ENCODE measurements at places on chromosomes 2 and 18. TPM values are rescaled to one million over a fixed set of nuclear protein-coding genes. Genes with fewer than 3 reads are reported as not detected.

FANCL gene
- total RNA-seq, result 17.9 TPM

SLC4A5 gene
- 3.2 TPM for total RNA-seq

RIT2 gene
- not detected for total RNA-seq

CHRNG gene
- total RNA-seq, result not detected

FBXO41 gene
- 2.1 TPM for total RNA-seq

CENPA gene
- 0.78 TPM for total RNA-seq

TRIM43 gene
- not detected for total RNA-seq

TFCP2L1 gene
- 22.0 TPM for total RNA-seq

- DNase-seq, result no peak
Measured at GRCh38 chr2:188181067-188181838, 110.4 kb upstream of the GULP1 start.

DNA sequence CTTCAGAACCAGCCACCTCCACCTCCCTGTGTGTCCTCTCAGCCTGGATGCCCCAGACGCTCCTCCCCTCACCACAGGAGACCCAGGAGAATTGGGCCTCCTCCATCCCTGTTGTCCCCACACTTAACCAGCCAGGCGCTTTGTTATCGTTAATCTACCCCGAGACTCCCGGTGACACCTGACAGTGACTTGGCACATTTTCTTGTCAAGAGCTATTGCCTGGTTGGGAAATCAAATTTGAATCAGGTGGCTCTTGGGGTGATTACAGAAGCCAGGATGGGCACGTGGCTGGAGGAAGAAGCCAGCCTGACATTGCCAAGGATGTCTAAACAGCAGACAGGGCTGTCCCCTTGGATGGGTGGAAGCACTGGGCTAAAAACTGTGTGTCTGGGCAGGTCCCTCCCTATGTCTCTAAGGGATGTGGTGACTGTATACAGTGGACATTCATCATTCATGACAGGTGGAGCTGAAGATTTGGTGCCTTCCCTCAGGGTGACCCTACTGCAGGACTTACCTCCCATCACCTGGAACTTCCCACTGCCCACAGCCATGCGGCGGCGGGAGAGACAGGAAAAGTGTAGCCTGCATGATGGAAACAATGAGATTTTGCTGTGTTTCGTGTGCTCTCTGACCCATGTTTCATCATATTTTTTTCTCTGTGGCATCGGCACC, 157.2 kb upstream of the CAPN13 start:
- no peak for DNase-seq

- DNase-seq, result no peak
Measured at GRCh38 chr2:9690716-9691498, 60.1 kb upstream of the YWHAQ start.

GRCh38 chr2:171316755-171317337, 116.9 kb downstream of the METTL8 start:
- no peak for DNase-seq

- DNase-seq, result no peak
Measured at GRCh38 chr2:121134728-121135127, 150.3 kb downstream of the TFCP2L1 start.

DNA sequence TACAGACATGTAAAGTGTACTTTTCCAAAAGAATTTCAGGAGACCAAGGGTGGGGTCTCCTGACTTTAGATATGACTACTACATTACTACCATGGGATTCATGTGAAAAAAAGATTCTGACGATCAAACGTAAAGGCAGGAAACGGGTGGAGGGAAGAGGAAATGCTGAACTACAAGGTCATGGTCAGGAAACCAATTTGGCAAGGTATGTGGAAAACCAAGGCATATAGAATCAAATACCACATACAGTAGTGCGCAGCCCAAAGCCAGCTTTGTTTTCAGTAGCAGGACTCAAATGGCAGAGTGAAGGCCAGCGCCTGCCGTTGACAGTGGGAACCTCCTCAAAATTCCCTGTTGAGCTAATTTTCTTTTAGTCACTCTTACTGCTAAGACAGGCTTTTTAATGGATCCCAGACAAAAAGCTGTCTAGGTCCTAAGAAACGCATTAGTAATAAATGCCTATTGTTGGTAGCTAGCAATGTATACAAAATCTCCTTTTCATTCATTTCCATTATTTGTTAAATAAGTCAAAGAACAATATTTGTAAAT, 57.6 kb upstream of the SERTAD2 start:
- DNase-seq, result no peak

GRCh38 chr18:22694954-22695353, 238.2 kb upstream of the RBBP8 start:
- DNase-seq, result no peak

DNA sequence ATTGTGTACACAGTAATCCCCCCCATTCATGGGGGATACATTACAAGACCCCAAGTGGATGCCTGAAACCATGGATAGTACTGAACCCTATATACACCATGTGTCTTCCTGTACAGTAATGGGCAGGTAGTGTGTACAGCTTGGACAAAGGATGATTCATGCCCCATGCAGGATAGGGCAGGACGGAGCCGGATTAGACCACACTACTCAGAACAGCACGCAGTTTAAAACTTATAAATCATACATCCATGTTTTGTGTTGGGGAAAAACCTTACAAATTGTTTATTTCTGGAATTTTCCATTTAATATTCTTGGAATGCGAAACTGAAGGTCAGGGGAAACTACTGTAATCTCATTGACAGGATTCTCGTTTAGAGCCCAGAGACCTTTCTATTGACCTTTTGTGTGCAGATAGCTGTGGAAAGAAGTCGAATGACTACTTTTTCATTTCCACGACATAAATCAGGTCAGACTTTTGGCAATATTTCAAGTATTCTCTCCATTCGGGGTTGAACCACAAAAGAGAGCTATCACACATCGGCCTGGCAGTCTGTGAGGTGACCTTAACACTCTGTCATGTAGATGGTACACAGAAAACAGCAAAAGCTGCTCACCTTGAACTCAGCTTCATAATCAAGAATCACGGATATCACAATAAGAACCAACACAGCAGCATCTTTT, 9.9 kb upstream of the YPEL5 start:
- no peak for DNase-seq

DNA sequence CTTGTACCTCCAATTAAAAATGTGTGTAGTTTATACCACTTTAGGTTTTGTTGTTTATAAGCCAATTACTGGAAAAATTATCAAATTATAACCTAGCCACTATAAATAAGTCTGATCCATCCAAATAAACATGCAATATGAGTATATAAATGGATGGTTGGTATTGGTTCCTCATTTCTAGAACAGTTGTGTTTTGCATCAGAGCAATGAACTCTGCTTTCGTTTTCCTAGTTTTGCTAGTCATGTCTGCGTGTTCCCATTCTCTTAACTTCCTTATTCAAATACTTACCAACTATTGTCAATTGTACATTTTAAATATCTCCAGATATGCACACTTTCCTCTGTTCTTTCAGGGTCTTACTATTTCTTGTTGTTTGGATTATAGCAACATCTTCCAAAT, 641.7 kb downstream of the NR4A2 start:
- DNase-seq, result no peak

- no peak for DNase-seq
Measured at GRCh38 chr18:9433671-9434121, 41.6 kb upstream of the RALBP1 start.

DNA sequence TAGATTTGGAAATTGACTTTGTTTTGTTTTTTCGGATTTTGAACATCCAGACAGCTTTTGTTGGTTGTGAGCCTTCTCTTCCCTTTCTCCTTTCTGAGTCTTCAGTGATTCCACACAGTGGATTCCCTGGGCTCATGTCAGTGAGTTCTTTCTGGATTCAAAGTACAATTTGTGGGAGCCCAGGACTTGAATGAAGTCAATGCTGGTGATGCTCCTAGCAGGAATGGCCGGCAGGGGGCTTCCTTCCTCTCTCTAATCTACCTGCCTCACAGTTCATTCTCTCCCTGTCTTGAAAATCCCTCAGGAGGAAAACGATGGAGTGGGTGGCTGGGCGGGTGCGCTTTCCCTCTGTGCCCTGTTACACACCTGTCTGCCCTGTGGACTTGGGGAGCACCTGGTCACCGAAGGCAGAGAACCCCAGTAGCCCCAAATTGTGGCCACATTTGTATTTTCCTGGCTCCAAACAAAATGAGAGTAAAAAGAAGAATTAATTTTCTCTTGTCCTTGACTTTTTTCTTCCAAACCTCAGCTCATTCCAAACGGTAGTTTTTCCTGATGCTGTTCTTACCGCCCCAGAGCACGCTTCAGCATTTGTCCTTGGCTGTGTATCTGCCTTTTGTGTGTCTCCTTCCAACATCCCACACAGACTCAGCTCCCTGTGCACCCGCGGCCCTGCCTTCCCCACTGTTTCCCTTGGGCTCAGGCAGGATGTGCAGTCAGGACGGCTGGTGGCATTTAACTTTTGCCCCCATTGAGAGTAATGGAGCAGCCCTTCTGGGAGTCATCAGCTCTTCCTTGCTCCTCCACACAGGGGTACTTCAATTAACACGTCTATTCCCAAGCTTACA, 86.6 kb downstream of the MARCO start:
- DNase-seq, result peak; percentile 75

DNA sequence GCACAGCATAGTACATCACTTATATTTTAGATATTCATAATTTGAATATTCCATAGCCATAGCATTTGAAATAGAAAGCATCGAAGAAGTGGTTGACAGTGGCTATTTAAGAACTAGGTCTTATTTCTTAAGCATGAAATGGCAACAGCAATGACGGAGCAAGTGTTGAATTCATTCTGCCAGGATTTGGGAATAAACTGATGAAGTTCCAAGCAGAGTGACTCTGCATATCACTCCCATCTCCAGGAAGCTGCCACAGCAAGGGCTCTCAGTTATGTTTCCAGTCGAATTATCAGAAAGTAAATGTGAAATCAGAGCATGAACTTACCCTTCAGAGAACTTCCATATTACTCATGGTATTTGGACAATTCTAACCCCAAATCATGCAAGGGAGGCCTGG, 208.1 kb downstream of the IKZF2 start:
- DNase-seq, result no peak

GRCh38 chr2:74554820-74555531, 456 bp downstream of the DOK1 start:
- peak; percentile 87 for DNase-seq

DNA sequence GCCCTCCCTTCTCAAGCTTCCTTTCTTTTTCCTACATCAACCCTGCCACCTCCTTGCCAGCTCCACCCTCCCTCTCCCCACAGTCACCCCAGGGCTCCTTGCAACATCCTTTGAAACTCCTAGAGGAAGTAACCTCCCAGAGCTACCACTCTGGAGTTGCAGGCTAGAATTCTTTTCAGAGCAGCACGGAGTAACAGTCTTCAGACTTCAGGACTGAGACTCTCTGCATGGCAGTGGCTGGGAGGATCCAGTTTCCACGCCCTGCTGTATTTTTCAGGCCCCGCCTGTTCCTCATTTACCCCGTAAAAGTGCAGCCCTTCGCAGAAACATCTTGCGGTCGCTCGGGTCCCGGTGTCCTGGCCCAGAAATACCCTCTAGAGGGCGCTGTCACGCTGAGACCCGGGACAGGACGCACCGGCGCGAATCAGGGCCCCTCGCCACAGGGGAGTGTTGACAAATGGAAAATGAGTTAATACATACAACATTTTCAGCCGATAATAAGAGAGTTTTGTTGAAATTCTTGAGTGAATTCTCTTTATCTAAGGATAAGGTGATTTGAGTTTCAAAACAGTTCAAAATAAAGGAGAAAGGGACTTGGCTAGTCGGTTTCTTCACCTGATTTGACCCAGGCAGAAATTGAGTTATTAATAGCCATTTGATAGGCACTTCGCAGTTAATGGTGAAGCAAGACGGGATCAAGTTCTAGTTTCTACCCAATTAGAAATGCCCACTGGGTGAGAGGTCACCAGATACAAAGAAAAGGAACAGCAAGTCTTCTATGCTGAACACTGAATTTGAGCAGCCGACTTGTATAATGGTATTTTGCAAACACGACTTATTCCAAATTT, 18.5 kb upstream of the NTSR2 start:
- DNase-seq, result peak; percentile 87

DNA sequence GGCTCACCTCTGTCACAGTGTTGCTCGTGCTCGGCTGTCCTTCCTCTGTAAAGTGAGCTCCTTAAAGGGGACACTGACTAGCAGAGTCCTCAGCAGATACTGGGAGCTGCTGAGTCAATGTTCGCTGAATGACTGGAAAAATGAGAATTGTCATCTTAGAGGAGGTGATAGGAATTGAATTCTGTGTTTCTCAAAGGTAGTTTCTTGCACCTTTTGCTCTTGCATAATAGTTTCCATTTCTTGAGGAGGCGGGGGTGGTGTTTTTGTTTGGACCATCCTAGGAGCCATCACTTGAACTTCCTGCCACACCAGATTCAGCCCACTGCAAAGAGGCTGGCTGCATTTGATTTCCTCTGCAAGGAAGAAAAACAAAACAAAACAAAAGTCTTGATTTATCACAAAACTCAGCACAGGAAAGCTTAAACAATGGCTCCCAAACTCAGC, 11.4 kb upstream of the RFX8 start:
- DNase-seq, result no peak

GRCh38 chr18:22285361-22286140, 116.2 kb downstream of the GATA6 start:
- DNase-seq, result no peak

GRCh38 chr18:57789759-57790158, 13.4 kb downstream of the ATP8B1 start:
- DNase-seq, result no peak

GRCh38 chr2:183623227-183623626, 499.0 kb downstream of the NUP35 start:
- DNase-seq, result no peak

DNA sequence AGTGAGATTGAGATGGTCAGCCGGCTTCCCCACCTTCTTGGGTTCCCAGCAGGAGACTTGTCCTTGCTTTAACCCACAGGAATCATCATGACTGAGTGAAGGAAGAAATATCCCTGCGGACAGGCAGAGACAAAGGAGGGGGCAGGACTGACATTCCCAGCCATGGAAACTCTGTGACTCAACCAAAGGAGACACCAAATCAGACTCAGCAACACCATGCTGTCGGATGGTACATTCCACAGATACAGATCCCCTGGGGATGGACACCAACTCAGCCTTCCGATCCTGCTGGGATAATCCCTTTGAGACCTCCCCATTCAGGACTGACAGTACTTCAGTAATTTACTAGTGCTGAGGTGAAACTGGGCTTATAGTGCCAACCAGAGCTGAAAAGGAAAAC, 518.3 kb downstream of the XIRP2 start:
- no peak for DNase-seq

GRCh38 chr2:160358046-160358445, 135.6 kb downstream of the RBMS1 start:
- DNase-seq, result no peak

DNA sequence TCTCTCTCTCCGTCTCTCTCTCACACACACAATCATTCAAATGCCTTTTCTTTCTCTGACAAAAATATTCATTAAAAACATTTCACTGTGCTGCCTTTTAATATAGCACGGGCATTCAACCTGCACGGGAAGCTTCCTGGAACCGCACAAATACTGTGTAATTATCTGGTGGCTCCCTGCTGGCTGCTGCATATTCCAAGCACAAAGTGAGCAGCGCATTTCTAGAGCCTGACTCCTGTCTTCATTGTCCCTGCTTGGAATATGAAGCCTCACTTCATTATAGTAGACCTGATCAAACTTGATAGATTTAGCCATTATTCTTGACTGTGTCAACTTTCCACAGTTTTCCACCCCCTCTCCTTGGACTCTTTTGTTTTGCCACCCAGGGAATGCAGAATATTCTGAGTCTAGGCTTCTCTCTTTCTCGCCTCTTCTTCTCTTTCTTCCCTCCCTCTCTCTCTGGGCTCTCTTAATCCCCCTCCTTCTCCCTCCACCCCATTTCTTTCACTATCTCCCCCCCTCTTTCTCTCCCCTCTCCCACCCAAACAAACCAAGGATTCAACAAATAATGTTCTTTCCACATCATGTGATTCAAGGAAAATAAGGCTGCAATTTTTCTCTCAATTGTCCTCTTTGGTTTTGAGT, 672.1 kb upstream of the FANCL start:
- no peak for DNase-seq

- DNase-seq, result no peak
Measured at GRCh38 chr2:237708491-237708890, 81.1 kb downstream of the LRRFIP1 start.
